ENCODE measurements at places on chromosomes 6 and 20. TPM values are rescaled to one million over a fixed set of nuclear protein-coding genes. Genes with fewer than 3 reads are reported as not detected.

DNA sequence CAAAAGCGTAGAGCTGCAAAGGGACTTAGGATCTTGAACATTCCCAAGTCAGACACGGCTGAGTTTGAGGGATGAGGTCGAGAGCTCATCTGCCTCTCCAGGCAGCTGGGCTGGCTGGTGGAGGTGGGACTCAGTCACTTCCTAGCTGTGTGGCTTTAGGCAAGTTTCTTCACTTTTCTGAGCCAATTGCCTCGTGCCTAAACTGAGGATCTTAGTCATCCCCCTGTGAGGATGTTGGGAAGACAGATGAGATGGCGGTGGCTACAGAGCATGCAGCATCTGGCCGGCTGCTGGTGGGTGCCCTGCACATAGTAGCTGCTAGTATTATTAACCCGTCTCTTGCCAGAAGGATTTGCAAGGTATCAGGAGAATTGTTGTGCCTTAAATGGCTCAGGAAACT, 27.5 kb downstream of the TFAP2C start:
- DNase-seq = no peak
- H3K4me1 ChIP-seq = no peaks in the 10 kb centered on the region
- no peak overlapping the region for H3K4me3 ChIP-seq
- no peaks in the 10 kb centered on the region for H3K36me3 ChIP-seq

ASCC3 gene
- total RNA-seq = 43.2 TPM

- no peak overlapping the region for H3K27ac ChIP-seq
- H3K36me3 ChIP-seq = no peaks in the 10 kb centered on the region
- H3K4me1 ChIP-seq = peaks cover under 1% of the 10 kb centered on the region
- H3K4me3 ChIP-seq = no peak overlapping the region
These were observed 142.4 kb upstream of the SLC24A3 start for GRCh38 chr20:19070026-19070425.

PHACTR3 gene
- not detected for total RNA-seq

All from T-cell (primary cell).